ENCODE measurements at places on chromosomes 4 and X. TPM values are rescaled to one million over a fixed set of nuclear protein-coding genes. Genes with fewer than 3 reads are reported as not detected.

GRCh38 chr4:63619771-63620170, 789.5 kb downstream of the TECRL start:
- no peaks in the 10 kb centered on the region for H3K27me3 ChIP-seq
- DNase-seq: no peak
- no peak overlapping the region for H3K4me3 ChIP-seq
- H3K27ac ChIP-seq: no peak overlapping the region
- no peaks in the 10 kb centered on the region for H3K36me3 ChIP-seq

GRCh38 chr4:146310319-146311021, 96.1 kb downstream of the REELD1 start:
- H3K4me1 ChIP-seq: peaks cover 40% of the 10 kb centered on the region
- H3K27ac ChIP-seq: no peak overlapping the region
- H3K36me3 ChIP-seq: no peaks in the 10 kb centered on the region
- no peak overlapping the region for H3K4me3 ChIP-seq
- no peaks in the 10 kb centered on the region for H3K27me3 ChIP-seq
- DNase-seq: no peak

FAT4 gene
- total RNA-seq: 37.1 TPM

DNA sequence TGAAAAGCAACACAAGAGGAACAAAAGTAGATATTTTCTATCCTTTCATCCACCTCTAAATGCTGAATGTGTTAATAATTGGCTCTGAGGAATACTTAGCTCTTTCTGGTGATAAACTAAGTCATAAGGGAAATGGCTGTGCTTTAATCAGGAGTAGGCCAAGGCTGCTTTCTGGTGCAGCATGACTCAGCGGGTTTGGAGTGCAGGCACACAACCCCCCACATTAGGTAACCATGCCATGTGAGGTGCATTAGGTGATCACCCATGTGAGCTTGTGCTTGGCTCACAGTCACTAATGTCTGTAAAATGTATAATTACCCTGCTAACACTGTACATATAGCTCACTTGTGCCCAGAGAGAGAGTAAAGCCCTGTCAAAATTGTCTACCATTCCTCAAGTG, 57.2 kb downstream of the USP38 start:
- H3K4me3 ChIP-seq: no peak overlapping the region
- H3K27ac ChIP-seq: no peak overlapping the region
- H3K36me3 ChIP-seq: no peaks in the 10 kb centered on the region
- H3K27me3 ChIP-seq: no peaks in the 10 kb centered on the region
- no peak for DNase-seq
- no peaks in the 10 kb centered on the region for H3K4me1 ChIP-seq

- no peak overlapping the region for H3K27ac ChIP-seq
- H3K4me1 ChIP-seq: no peaks in the 10 kb centered on the region
- no peaks in the 10 kb centered on the region for H3K27me3 ChIP-seq
- H3K36me3 ChIP-seq: no peaks in the 10 kb centered on the region
- no peak overlapping the region for H3K4me3 ChIP-seq
Measured at GRCh38 chr4:921830-922331, 10.2 kb downstream of the GAK start.

DNA sequence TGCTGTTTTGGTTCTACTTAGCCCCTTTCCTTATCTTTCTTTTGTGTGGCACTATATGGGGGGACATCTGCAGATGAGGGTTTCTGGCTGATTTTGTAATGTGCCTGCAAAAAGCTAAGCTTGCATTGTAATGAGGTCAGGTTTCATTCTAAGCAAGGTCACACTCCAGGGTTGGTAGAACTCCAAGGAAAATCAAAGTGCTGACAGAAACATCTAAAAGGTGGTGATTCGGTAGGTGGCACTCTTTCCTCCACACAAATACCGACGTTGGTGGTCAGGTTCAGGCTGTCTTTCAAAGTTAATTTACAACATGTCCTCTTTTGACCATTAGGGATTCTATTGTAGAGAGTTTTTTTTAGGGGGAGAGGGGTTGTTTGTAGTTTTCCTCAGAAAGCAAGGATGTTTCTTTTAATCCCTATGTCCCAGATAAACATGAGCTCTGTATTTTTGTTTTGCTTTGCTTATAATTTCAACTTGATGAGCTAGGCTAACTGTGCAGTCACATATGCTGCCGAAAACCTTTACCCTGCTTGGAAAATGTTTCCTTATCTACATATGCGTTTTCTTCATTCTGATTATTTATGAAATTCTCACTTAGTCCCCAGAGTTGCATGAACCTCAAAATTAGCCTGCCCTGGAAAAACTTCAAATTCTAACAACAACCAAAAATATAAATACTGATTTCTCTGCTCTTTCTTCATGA, 434.2 kb downstream of the PPARGC1A start:
- H3K36me3 ChIP-seq: no peaks in the 10 kb centered on the region
- DNase-seq: no peak
- H3K4me3 ChIP-seq: no peak overlapping the region

DNA sequence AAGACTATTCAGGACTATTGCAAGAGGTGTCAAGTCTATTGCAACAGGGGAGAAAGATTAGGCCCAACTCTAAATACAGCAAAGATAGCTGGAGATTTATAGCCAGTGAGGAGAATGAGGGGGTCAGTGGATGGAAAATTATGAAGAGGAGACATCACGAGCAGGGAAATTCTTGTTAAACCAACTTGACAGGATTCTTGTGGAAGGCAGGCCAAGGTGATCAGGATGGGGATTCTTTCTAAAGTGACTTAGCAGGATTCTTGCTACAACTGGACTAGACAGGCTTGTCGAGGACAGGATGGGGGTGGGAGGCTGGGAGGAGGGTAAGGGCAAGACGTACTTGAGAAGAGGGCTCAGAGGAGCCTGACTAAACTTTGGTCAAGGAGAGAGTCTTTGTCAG, 89.0 kb downstream of the PHEX start:
- no peaks in the 10 kb centered on the region for H3K27me3 ChIP-seq
- H3K36me3 ChIP-seq: no peaks in the 10 kb centered on the region
- no peak overlapping the region for H3K27ac ChIP-seq
- no peak for DNase-seq
- peaks cover 4% of the 10 kb centered on the region for H3K4me1 ChIP-seq

GLRB gene
- total RNA-seq: 13.3 TPM

DNA sequence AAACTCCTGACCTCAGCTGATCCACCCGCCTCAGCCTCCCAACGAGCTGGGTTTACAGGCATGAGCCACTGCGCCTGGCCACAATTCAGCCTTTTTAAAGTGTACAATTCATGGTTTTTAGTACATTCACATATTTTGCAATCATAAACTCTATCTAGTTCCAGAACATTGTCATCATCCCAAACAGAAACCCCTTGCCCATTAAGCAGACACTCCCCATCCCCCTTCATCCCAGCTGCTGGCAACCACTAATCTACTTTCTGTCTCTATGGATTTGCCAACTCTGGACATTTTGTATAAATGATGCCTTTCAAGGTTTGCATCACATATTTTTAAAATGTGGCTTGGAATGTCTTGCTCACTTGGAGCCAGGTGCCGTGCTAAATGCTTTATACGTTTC, 4.5 kb downstream of the CD99L2 start:
- no peak overlapping the region for H3K4me3 ChIP-seq
- no peaks in the 10 kb centered on the region for H3K36me3 ChIP-seq
- H3K27me3 ChIP-seq: no peaks in the 10 kb centered on the region
- no peak overlapping the region for H3K27ac ChIP-seq
- H3K4me1 ChIP-seq: no peaks in the 10 kb centered on the region
